ENCODE measurements at places on chromosomes 4 and X.

- no peak for DNase-seq
These were observed 104.1 kb downstream of the ZNF518B start for GRCh38 chr4:10353110-10353509.

- no peak for DNase-seq
These were observed 160.6 kb downstream of the BCOR start for GRCh38 chrX:39936886-39937770.

DNA sequence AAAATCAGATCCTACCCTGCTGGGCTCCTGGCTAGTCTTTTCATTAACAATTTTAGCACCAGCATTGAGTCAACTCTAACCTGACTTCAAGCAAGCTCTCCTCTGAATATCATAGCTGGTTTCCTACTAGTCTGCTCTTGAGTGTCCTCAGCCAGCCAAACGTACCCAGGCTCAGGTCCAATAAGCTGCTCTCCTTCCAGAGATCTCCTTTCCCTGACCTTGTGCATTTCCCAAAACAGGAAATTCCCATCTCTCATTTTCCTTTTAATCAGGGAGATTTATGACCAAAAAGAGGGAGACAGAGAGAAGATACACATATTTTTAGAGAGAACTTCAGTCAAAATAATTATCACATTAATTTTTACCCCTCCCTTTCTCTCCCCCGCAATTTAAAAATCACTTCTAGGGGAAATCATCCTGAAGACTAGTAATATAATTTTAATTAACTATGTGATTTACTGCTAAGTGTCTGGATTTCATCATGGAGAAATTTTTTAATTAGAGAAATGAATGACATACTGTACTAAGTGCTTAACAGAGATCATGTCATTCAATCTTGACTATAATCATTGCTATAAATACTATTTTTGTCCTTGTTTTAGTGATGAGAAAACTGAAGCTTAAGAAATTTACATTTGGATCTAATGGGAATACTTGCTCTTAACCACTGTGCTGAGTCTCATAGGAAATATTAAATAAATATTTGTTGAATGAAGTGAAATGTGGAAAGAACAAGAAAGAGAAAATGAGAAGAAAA lies 421.7 kb upstream of the INTU start:
- peak; percentile 11 for DNase-seq

GRCh38 chr4:172243551-172243950 lies 430.3 kb downstream of the GALNTL6 start:
- no peak for DNase-seq

DNA sequence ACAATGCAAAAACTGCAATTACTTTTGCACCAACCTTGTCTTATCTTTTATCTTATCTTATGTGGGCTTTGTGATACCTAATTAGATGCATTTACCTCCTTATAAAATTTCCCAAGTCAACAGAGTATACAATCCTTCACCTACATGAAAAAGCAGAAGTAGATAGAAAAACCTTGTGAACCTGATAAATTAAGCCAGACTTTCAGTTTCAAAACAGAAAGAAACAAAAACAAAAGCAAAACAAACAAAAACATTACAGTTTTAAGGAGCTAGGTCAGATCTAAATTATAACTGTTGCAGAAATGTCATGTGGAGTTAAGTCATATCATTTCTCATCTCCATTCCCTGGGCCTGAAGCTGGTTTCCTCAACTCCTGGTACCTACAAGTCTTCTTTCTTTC lies 24.9 kb upstream of the CXXC4 start:
- no peak for DNase-seq

GRCh38 chr4:1240721-1241465 lies 8.0 kb downstream of the CTBP1 start:
- DNase-seq: peak; percentile 2

GRCh38 chr4:87848622-87849351 lies 16.0 kb downstream of the MEPE start:
- DNase-seq: peak; percentile 56

DNA sequence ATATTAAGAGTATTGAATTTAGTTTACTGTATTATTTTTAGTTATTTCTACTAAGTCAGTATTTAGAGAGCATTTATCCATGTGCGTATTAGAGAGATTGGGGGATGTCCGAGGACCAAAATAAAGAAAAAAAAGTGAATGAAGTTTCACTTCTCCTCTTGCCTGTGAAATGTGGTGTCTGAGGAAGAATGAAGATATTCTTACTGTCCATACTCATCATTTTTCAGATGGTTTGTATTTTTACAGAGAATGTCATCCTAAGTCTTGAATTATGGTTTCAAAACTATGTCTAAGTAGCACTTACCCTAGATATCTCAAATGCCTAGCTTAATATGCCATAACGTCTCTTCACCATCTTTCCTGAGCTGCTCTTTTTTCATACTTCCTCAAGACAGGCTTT lies 854.3 kb downstream of the C4orf33 start:
- no peak for DNase-seq

DNA sequence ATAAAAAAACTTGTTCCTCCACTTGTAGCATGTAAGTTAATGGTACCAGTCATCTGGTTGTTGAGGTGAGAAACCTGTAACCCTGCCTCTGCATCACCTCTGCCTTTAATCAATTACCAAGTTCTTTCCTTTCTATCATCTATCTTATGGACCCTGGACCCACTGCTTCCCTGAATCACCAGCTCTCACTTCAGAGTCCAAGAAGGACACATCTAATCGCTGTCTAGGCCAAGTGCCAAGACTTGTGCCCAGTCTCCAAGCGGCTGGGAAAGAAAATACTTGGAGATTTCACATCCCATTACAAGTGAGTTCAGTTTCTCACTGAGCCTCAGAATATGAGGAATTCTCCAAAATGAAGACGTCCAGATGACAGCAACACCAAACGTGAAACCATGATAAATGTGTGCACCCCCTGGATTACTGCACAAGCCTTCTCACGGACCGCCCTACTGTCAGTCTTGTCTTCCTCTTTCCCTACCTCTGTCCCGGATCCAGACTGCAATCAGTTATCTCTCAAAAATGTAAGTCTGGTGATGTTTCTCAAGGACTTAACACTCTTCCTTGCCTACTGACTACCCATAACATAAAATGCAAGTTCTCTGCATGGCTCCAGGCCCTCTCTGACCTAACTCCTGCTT lies 10.4 kb downstream of the PALLD start:
- DNase-seq: no peak

- DNase-seq: no peak
These were observed 108.6 kb downstream of the PALLD start for GRCh38 chr4:168605411-168605810.

- no peak for DNase-seq
These were observed 79.2 kb downstream of the RTL5 start for GRCh38 chrX:72052415-72053090.

DNA sequence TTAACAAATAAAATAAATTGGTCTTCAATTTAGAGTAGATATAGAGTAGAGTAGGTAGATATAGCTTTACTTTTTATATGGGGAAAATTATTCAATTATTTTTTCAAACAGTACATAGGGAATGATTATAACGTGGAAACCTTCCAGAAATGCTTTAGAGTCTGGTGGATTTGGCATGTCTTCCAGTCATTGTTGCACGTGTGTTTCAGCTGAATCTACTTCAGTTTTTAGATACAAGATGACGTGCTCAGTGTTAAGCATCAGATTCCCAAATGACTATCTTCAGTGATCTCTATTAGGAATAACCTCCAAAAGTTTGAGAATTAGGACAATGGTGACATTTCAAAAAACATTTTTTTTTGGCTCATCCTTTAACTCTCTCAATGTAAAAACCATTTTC lies 616.9 kb downstream of the ANKRD50 start:
- no peak for DNase-seq

GRCh38 chr4:103786014-103786413 lies 66.2 kb upstream of the TACR3 start:
- no peak for DNase-seq

DNA sequence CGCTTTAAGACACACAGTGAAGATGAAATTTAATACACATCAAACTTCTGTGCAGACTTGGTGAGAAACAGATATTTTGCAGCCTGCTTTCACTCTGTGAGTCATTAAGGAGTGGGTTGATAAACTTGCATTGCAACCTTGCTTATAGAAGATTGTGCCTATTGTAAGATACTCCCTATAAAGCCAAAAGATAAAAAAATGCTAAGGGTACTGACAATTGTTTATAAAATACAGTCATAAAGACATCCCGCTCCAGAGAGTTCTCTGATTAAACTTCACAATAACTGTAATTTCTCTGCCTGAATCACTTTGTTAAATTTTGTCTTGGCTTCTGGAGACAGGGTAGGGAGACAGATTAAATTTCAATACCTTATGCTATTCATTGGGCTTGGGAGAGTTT lies 49.1 kb downstream of the GALNT7 start:
- no peak for DNase-seq

GRCh38 chrX:43655151-43656004 lies 721 bp upstream of the MAOA start:
- peak; percentile 36 for DNase-seq

All from heart right ventricle (tissue), 16 donors.